ENCODE measurements at places on chromosomes 2 and 18. TPM values are rescaled to one million over a fixed set of nuclear protein-coding genes. Genes with fewer than 3 reads are reported as not detected.

DNA sequence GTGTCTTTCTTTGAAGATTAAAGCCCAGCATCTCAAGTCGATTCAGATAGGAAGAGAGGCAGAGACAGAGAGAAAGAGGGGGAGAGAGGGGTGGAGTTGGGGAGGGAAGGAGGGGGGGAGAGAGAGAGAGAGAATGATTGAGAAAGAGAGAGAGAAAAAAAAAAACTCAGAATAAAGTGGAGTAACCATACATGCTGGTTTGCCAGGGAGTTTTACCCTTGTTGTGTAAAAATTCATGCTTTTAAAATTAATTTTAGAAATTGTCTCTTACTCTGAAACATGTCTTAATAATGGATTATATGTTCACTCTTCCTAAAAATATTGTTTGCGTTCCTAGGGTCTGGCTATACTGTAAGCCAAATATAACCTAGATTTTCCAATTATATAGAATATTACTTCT, 908.5 kb downstream of the DSC3 start:
- DNase-seq = no peak
- no peak overlapping the region for H3K4me3 ChIP-seq
- no peaks in the 10 kb centered on the region for H3K27me3 ChIP-seq
- no peaks in the 10 kb centered on the region for H3K36me3 ChIP-seq
- no peak overlapping the region for H3K27ac ChIP-seq

DNA sequence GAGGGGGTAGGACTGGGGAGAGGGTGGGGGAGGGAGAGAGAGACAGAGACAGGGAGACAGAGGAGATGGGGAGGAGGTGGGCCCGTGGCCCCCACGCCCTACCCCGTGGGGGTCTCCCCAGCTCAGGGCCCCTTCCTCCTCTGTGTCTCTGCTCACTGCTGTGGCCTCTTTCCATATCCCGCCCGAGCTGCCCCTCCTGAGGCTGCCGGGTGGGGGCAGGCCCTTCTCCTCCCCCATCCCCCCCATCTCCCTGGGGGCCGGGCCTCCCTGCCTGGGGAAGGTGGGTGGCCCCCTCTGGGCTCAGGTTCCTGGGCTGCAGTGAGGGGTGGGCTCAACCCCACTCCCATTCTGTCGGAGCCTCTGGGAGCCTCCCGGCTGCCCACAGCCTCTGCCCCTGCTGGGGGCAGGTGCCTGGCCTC, 332 bp upstream of the PDCD1 start:
- peaks cover under 1% of the 10 kb centered on the region for H3K36me3 ChIP-seq
- peaks cover under 1% of the 10 kb centered on the region for H3K27me3 ChIP-seq
- H3K4me3 ChIP-seq = peak overlapping the region; percentile 62
- H3K4me1 ChIP-seq = peaks cover 44% of the 10 kb centered on the region

DNA sequence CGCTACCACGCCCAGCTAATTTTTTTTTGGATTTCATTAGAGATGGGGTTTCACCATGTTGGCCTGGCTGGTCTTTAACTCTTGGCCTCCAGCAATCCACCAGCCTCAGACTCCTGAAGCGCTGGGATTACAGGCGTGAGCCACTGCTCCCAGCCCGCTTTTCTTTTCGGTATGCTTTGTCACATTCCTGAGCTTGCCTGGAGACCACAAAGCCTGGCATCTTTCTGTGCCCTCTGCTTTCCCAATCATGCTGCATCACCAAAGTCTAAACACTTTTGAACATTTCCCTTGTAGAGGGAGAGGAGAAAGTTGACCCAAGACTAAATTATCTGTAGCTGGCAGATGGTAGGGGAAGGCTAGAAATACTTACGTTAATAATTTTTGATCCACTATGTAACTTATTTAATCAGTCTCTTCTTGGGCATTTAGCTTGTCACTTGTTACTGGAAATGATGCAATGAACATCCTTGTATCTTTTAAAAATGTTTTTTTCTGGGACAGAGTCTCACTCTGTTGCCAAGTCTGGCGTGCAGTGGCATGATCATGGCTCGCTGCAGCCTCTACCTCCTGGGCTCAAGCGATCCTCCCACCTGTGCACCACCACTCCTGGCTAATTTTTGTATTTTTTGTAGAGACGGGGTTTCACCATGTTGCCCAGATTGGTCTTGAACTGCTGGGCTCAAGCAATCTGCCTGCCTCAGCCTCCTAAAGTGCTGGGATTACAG, 2.7 kb upstream of the NPC1 start:
- H3K36me3 ChIP-seq = peaks cover 1% of the 10 kb centered on the region
- DNase-seq = no peak
- H3K4me1 ChIP-seq = peaks cover 24% of the 10 kb centered on the region
- H3K27ac ChIP-seq = no peak overlapping the region

Gene RND3
- not detected for total RNA-seq

Gene TRIM43
- total RNA-seq = not detected

DNA sequence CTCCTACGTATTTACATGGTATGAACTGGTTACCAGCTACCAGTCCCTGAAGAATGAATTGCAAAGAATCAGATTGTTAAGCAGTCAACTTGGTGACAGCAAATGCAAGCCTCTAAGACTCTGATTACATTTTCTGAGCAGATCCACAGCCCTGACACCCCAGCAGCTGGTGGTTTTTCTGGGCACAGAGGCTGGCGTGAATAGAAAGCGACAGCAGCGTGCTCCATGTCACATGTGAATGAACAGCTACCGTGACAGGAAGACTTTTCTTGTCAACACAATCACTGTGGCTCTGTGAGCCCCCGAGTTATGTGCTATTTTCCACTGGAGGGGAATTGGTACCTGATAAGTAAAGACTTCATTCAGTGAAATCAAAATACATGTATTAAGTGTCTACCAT, 93.2 kb upstream of the CBLN2 start:
- no peak overlapping the region for H3K4me3 ChIP-seq
- H3K4me1 ChIP-seq = no peaks in the 10 kb centered on the region
- no peaks in the 10 kb centered on the region for H3K27me3 ChIP-seq
- DNase-seq = no peak
- no peak overlapping the region for H3K27ac ChIP-seq

DNA sequence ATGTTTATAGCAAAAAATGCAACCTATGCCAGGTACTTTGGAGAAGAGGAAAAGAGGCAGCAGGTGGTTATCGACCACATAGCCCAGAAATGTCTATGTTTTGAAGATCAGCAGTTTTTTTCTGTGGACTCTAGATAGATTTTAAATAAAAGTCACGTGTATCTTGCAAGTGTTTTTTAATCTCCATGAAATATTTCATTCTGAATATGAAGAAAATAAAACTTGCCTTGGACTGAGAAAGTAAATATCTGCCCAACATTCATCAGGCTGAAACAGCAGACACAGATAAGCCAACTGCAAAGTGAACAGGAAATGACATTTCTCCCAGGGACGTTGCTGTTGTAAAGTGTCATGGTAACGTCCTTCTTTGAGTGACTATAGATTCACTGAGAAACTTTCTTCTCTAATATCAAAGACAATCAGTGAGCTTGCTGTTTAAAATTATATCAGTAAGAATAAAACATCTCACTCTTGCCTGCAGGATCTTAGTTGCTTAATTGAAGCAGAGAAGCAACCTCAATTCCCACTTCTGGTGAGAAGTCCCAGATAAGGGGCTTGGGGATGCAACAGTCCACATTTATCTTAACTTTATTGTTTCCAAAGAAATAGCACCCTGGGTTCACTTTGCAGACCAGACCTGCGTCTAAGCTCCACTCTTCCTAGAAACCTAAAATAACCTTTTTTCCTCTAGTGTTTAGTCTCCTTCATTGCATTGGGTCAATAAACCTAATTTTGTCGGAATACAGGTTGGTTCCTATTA, 6.3 kb downstream of the MYOM1 start:
- DNase-seq = peak; percentile 18
- no peaks in the 10 kb centered on the region for H3K36me3 ChIP-seq
- no peak overlapping the region for H3K4me3 ChIP-seq
- no peaks in the 10 kb centered on the region for H3K27me3 ChIP-seq
- H3K4me1 ChIP-seq = peaks cover 12% of the 10 kb centered on the region

DNA sequence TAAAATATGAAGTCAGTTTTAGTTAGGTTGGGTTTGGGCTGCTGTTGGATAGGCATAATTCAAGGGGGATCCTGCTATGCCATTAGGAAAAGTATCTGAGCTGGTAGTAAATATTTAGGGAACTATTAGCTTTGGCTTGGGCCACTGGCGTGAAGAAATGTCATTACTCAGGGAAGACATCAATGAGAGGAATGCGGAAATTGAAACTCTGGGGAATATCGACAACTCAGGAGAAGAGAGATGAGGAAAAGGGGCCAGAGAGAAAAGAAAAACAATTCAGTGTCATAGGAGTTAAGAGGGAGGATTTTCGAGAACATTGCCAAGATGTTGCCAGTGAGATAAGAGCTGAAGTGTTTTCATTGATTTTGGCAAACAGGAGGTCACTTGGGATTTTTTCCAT, 149.7 kb upstream of the PARD3B start:
- DNase-seq = no peak
- peaks cover 13% of the 10 kb centered on the region for H3K27me3 ChIP-seq
- no peak overlapping the region for H3K27ac ChIP-seq
- no peaks in the 10 kb centered on the region for H3K36me3 ChIP-seq

- no peak overlapping the region for H3K27ac ChIP-seq
- DNase-seq = no peak
- H3K27me3 ChIP-seq = peaks cover 7% of the 10 kb centered on the region
- peaks cover 2% of the 10 kb centered on the region for H3K4me1 ChIP-seq
- H3K36me3 ChIP-seq = no peaks in the 10 kb centered on the region
Observed at GRCh38 chr2:202158796-202159195, 79.6 kb downstream of the SUMO1 start.

DNA sequence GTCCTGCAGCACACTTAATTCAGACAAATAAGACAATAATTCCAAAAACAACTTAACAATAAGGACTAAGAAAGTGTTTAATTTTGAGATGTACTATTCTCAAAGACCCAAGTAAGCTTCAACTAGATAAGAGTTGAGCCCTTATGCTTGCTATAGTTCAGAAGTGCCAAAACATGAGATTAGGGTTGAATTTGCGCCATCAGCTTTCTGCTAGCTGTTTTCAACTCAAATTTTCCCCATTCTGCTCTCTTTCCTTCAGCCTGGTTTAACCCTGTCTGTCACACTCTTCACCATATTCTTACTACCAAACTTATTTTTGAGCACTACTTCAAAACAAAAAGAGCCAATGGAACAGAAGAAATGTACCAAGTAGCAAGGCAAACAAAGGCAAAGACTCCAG, 4.1 kb downstream of the NFE2L2 start:
- peaks cover 57% of the 10 kb centered on the region for H3K4me1 ChIP-seq
- no peaks in the 10 kb centered on the region for H3K27me3 ChIP-seq
- peaks cover 56% of the 10 kb centered on the region for H3K36me3 ChIP-seq

DNA sequence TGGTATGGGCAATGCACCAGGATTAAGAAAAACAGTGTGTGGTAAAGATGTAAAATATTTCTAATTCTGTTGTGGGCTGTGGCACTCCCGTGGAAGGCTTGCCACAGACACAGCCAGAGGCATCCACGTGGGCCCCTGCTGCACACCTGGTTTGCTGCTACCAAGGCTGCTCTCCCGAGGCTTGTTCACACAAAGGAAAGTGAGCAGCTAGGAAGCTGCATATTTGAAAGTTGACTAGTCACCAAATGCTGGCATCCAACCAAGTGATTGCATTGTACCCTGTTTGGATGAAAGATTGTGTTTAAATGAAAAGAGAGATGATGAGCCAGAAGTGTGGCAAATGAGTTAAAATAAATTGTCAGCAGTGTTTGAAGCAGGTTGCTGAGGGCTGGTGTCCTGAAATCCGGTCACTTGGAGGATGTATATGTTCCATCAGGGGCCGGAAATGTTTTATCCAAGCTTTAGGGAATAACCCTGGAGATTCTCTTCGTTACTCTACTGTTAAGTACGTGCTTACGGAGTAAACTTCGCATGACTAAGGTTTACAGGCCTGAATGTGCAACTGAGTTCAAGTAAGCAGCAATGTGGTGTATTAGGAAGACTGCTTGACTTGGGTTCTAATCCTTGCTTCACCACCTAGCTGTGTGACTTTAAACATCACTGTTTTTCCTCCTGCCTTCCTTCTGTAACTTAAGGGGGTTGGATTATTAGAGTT, 86.1 kb downstream of the MSH2 start:
- H3K4me3 ChIP-seq = no peak overlapping the region
- DNase-seq = no peak
- H3K36me3 ChIP-seq = peaks cover 20% of the 10 kb centered on the region
- H3K27me3 ChIP-seq = no peaks in the 10 kb centered on the region
- H3K4me1 ChIP-seq = peaks cover 13% of the 10 kb centered on the region
